ENCODE measurements at places on chromosomes 2 and 18.

DNA sequence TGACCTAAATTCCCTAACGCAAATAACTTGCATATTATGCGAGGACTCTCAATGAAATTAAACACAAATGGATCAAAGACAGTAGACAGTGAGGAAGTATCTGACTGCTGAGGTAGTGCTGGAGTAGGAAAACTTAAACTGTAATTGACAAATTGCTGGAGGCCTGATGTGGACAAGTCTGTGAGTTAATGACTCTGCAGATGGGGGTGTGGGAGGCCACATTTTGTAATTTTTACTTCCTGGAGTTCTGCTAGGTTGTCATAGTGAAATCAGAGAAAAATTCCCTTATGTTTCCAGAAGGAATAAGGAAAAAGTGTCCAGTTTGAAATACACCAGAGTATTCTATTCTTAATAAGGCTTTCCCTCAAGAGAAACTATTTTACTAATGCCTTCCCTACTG is 333.0 kb upstream of the CNTNAP5 start:
- DNase-seq = no peak

GRCh38 chr18:37476182-37476581 is 89.4 kb downstream of the CELF4 start:
- no peak for DNase-seq

- no peak for DNase-seq
Measured at GRCh38 chr2:160336635-160337034, 136.6 kb upstream of the ITGB6 start.

DNA sequence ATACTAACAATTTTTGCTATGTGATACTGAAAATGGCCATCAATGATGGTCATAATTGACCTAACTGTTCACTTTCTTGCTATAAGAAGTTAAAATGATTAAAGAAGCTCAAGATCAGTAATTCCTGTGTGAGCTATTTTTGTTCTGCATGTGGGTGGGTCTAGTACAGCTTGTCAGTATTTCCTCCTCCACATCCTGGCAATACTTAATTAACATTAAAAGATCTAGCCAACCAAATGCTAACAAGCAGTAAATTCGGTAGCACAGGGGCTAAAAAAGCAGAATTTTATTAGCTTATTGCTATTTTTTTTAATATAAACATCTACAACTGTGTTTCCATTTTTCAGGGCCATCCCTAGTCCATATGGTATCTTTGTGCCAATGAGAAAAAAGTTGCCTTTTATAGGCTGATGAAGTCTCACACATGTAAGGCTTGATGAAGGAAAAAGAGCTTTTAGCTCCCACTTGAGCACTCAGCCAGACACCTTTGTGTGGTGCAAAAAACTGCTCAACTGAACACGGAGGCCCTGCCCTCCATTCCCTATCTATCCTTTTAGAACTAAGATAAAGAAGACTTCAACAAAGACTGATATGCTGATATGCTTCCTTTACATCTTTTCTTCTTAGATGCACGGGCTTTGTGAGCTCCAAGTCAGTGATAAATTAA is 4.9 kb upstream of the PNO1 start:
- DNase-seq = no peak

DNA sequence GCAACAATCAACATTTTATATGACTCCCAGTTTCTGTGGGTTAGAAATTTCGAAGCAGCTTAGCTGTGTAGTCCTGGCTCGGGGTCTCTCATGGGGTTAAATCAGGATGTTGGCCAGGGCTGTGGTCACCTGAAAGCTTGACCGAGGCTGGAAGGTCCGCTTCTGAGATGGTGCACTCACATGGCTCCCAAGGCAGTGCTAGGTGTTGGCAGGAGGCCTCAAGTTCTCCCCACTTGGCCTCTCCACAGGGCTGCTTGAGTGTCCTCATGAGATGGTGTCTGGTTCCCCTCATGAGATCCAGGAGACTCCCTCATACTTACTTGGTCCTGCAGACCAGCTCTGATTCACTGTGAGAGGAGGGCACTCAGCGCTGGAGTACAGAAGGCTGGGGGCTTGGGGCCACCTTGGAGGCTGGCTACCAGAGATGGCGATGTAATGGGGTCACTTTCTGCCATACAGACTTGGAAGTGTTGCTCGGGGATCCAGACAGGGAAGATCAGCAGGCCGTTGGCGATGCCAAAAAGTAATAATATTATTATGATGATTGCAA is 98.8 kb downstream of the INHBB start:
- DNase-seq = no peak

DNA sequence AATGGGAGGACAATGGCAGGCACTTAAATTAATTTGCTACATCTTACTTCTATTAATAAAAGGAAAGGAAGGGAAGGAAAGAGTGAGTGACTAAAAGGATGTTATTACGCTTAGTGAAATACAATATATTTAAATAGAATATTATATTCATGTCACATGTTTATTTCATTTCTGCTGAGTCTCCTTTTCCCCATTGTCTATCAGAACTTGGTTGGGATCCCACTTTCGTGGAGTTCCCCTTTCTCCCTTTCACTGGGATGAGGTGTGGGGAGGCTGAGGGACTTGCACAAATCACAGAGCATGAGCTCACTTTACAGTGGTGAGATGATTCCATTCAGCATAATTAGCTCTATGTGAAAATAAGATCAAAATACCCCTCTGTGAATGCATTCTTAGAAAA is 730.6 kb downstream of the TSN start:
- no peak for DNase-seq

GRCh38 chr18:7630731-7631442 is 63.8 kb downstream of the PTPRM start:
- no peak for DNase-seq

DNA sequence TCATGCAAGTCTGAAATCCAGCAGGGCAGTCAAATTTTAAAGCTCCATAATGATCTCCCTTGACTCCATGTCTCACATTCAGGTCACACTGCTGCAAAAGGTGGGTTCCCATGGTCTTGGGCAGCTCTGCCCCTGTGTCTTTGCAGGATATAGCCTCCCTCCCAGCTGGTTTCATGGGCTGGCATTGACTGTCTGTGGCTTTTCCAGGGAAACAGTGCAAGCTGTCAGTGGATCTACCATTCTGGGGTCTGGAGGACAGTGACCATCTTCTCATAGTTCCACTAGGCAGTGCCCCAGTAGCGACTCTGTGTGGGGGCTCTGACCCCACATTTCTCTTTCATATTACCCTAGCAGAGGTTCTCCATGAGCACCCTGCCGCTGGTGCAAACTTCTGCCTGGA is 220.6 kb upstream of the COPS8 start:
- DNase-seq = no peak

GRCh38 chr2:28413152-28413898 is 20.7 kb downstream of the FOSL2 start:
- DNase-seq = no peak

- no peak for DNase-seq
Measured at GRCh38 chr2:33709951-33710350, 110.9 kb upstream of the FAM98A start.

DNA sequence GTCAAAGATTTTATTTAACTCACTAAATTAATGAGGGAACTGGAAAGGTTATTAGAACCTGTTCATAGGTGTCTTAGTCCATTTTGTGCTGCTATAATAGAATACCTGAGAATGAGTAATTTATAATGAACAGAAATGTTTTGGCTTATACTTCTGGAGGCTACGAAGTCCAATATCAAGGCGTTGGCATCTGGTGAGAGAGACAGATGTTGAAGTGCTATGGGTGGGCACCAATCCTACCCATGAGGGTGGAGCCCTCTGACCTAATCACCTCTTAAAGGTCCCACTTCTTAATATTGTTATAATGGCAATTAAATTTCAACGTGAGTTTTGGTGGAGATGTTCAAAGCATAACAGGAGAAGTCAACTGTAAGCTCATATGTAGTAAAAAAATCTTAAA is 5.1 kb downstream of the RPIA start:
- DNase-seq = no peak

DNA sequence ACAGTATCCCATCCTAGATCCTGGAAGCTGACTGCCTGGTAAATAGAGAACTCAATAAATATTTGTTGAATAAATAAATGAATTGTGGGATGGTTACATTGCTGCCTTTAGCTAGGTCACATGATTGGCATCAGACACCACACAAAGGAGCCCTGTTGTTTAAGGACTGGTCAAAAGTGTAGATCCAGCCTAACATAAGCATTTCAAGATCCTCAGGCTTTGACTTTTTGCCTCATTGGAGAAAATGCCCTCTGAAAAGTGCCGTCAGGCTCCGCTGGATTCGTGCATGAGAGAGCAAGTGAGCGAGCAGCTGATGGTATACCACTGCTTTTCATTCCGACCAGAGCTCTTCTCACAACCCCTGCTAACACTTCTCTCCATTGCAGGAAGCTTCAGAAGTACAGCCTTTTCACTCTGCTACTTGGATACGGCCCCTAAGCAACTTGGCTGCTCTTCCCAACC is 1.3 kb upstream of the ZNF24 start:
- no peak for DNase-seq

GRCh38 chr2:19642501-19642900 is 259.3 kb downstream of the TTC32 start:
- no peak for DNase-seq

DNA sequence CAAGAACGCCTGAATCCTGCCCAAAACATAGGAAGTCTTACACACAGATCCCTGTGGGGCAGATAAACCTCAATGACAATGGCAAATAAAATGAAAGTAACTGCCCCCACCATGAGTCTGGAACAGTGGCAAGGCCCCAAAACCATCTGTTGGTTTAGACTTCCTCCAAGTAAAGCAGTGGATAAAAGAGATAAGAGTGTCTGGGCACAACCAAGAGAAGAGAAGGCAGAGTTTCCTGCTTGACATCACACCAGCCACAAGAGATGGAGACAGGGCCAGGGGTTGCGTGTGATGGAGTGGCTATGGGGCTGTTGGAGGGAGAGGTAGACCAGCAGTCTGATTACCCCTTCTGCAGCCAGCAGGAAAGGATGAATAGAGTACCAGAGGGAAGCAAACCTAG is 212.1 kb upstream of the POU3F3 start:
- no peak for DNase-seq

- no peak for DNase-seq
Measured at GRCh38 chr18:2687390-2688001, 32.0 kb downstream of the SMCHD1 start.

DNA sequence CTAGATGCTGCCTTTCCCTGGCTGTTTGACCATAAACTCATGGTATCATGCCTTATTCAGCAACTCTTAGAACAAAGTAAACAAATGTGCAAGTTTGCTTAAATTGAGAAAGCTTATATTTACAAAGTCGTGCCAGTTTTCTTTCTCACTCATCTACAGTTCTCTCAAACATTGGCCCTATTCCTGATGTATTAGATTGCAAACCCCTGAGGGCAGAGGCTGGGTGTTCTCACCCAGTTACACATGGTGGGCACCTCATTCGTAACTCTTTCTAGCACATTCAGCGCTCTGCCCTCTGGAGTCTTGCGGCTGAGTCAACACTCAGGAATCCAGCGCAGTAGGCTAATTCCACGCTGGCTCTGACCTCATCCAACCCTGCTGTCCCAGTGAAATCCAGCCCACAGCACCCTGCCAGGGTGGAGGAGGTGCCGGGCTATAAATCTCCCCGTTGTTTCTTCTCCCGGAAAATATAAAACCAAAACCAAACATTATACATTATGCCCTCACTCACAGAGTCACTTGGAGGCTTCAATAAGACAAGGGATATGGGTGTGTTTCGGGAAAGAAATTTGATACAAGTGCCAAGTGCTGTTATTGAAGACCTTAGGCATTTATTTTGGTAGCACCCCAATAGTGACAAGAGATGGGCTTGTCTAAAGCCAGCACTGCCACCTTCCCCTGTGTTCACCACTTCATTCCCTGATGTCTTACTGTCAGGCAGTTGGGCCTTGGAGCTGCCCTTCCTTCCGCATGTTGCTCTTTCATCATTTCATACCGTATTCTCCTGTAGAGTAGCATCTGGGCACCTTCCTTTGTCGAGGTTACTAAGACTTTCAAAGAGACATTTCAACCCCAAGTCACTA is 287.4 kb downstream of the PRKCE start:
- no peak for DNase-seq

DNA sequence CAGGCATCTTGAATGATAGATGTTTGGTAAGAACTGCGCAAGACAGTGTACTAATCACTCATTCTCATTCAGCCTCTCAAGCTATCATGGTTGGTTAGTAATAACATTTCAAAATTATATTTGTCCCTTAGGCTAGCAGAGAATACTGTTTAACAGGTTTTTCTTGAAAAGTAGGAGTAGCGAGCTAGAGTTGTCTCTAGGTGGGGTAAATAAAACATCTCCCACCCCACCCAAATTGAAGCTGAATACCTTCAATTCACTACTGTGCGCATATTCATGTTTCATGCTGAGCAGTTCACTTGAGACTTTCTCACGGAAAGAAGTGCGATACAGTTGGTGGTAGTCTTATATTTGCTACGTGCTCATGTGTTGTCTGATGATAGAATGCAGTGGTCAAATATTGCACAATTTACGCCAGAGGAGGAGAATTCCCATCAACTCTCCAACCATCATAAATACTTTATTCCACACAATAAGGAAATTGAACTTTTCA is 49.3 kb downstream of the NEDD4L start:
- no peak for DNase-seq

DNA sequence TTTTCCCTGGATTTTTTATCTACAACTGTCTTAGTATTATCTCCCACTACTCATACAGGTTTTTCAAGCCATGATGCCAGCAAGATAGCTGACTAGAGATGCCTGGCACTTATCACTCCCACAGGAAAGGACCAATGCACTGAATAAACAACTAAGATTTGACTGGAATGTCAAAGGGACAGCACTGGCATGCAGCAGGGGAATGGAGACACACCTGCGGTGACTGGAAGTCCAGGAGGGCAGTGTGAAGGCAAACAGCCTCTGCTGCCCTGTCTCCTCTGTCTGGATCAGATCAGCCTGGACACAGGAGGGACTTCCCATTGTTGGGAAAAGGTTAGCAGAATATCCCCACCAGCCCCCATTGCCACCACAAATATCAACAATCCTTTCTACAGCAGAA is 85.1 kb downstream of the TMEM237 start:
- DNase-seq = no peak

GRCh38 chr2:39778775-39779340 is at the start of gene THUMPD2:
THUMPD2 (minus strand) TSS chr2:39779258; CDS start chr2:39779239, 19 bp downstream.
- DNase-seq = peak; percentile 43

DNA sequence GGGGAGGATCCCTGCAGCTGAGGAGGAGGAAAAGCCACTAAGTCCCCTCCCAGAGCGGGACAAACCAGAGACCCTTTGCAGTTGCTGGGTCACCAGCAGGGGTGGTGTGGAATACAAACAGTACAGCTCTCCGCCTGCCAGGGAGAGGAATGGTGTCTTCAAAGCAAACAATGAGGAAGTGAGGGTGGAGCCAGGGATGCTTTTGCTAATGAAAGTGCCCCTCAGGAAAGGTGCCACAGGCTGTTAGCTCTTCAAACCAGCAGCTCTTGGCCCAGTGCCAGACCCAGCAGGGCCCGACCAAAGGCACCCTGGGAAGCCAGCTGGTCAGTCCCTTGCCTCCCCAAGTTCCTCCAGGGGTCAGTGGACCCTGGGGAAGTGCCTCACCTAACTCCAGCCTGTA is 102.8 kb downstream of the HIBCH start:
- no peak for DNase-seq

- no peak for DNase-seq
Measured at GRCh38 chr2:48323146-48323545, 206.8 kb upstream of the STON1 start.

- DNase-seq = no peak
Measured at GRCh38 chr2:237322564-237322963, 91.4 kb downstream of the COL6A3 start.

Measured in activated T-cell treated with anti-CD3 and anti-CD28 coated beads for 1 hour (primary cell).